Stimulated activated CD8-positive, alpha-beta memory T cell treated with anti-CD3 and anti-CD28 coated beads, Interleukin-4, amount 100 ng/mL, for 1 hour (primary cell): ENCODE measurements at places on chromosomes 4 and X.

DNA sequence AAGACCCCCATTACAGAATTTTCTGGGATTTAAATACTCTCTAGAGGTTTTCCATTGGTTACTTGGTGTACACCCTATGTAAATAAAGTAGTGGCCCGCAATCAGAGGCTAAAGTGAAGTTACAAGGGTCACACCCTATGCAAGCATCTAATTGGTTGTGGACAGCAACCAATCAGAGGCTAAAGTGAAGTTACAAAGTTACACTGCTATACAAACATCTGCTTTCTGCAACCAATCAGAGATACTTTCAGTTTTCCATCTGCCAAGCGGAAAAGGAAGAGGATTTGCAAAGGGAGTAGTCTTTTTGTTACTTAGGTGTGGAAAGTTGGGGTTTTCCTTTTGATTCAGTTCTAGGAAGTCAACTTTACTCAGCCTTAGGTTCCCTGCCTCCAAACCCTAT is 2.0 kb upstream of the ATRX start:
- DNase-seq = no peak

GRCh38 chr4:142549726-142550463 is 296.2 kb downstream of the INPP4B start:
- no peak for DNase-seq

DNA sequence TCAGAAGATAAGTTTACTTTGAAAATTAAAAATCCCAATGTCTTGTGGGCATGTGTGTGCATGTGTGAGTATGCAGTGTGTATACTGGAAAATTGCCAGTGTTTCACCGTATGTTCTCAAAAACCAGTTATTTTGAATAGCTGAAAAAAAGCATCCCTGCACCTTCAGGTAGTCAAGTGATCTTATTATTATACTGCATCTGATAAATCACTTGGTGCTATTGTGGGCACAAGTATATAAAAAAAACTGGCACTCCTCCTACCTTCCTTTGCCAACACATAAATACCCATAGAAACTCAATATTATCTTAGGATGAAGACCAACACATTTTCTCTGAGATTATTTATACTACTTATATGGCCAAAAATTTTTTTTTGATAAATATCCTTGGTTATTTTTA is 91.5 kb upstream of the MAP9 start:
- no peak for DNase-seq

GRCh38 chr4:185472103-185472542 is 590 bp upstream of the CCDC110 start:
- DNase-seq = no peak

DNA sequence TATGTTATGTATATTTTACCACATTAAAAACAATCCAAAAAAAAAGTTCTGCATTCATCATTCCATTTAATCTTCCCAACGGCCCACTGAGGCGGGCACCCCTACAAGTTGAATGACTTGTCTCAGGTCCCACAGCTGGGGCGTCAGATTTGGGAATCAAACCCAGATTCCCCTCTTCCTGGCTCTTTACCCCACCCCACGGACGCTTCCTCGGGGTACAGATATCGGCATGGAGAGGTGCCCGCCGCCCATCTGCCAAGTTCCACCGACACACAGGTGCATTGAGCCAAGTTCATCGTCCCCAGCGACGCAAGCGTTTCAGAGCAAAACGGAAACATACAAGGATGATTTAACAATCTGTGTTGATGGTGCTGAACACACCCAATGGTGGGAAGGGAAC is 36.9 kb upstream of the MAN2B2 start:
- DNase-seq = no peak

DNA sequence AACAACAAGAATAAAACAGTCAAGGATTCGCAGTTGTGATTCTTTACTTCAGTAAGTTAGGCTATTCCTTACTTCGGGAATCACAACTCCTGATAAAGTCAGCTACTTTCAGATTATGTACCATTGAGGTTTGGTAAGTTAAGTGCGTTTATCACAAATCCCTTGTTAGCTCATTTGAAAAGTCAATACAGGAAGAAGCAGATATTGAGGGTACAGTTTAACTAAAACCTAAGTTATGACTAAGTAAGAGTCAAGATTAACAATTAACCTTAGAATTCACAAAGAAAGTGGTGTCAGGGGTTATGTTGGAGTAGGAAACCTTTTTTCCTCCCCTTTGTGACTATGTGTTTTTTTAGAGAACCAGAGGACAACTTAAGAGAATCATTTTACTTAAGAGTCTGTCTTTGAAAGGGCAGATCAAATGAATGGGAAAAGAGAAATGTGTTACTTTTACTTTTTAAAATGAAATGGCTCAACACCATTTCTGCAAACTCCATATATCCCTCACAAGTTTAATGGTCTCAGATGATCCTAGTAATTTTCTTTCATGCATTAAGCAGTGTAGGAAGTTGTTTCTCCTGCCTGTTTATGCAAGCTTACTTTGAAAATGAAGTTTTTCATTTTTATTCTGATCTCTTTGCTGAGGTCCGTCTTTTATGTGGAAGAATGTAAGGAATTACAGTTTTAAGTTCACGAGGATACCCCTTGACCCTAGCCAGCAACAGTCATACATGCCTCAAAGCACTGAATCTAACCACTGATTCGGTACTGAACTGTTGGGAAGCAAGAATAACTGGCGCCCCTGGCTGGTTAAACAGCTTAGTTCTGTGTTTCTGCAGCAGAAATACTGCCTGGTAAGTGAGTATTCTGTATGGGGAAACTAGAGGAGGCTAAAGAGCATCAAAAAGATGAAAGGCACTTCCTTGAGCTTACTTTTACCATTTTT is 211.7 kb downstream of the SLC4A4 start:
- DNase-seq = no peak

GRCh38 chr4:41156574-41156973 is 57.8 kb downstream of the APBB2 start:
- no peak for DNase-seq

GRCh38 chrX:147333821-147334220 is 519.3 kb upstream of the CXorf51A start:
- no peak for DNase-seq

DNA sequence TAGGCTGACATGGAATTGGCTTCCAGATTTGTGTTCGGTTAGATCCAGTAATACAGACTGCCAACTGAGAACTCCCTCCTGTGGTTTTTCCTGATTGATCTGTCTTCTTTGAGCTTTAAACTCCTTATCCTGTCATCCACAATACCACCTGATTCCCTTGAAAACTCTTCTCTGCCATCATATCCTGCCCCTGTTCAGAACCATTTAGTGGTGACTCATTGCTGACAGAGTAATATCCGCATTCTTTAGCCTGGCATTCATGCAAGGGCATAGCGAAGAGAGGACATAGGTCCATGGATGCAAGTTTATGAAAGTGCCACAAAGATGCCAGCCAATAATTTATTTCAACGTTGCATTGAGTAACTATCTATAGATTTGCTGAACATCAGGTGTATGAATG is 76.6 kb downstream of the ITIH6 start:
- no peak for DNase-seq

GRCh38 chr4:15674926-15675325 is 6.7 kb upstream of the FAM200B start:
- DNase-seq = no peak

- DNase-seq = no peak
Observed at GRCh38 chr4:121582296-121582695, 114.5 kb downstream of the ANXA5 start.

GRCh38 chr4:141021397-141022110 is 111.7 kb downstream of the RNF150 start:
- DNase-seq = no peak

GRCh38 chr4:148101235-148101634 is 341.0 kb downstream of the NR3C2 start:
- DNase-seq = no peak

- DNase-seq = no peak
Observed at GRCh38 chrX:96244955-96245354, 439.7 kb upstream of the DIAPH2 start.

- DNase-seq = no peak
Observed at GRCh38 chr4:100557306-100557705, 39.5 kb upstream of the EMCN start.

DNA sequence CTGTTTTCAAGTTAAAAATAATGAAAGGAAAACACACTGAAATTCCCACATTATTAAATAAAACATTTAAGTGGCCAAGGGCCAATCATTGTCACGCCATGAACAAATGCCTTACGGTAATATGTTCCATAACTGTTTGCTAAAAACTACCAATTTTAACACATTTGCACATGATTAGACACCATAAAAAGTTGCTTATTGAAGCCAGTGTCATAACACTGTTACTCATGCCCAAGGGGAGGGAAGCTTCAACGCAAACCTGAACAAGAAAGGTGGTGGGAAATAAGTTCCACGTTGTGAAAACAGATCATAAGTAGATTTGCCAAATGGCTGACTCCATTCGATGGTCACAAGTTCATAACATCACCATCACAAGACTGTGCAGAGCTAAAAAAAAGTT is 739.3 kb upstream of the FAM241A start:
- DNase-seq = no peak

GRCh38 chr4:1369479-1370079 is 22.6 kb downstream of the UVSSA start:
- no peak for DNase-seq

GRCh38 chrX:155334486-155335336 is at the start of gene CLIC2:
Gene CLIC2 (minus strand): TSS chrX:155334614. CDS start chrX:155334427, 187 bp downstream.
- no peak for DNase-seq

DNA sequence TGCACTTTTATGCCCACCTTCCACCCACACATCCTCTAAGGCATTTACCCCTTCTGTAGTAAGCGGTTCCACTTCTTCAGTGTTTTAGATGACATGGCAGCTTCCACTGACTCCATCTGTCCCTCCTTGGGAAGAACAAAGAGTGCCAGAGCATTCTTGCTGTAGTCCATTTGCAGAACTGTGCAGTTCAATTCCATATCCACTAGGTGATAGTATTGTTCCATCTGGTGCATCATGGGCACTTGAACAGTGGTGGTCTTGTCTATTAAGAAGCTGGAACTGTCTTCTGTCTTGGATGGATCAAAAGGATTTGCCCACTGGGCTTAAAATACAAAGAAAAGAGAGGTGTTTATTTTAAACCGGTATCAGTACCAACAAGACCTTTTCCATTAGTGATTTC is 3.5 kb downstream of the SERPINA7 start:
- DNase-seq = no peak

GRCh38 chr4:3372264-3372932 is 69.4 kb upstream of the HGFAC start:
- no peak for DNase-seq

DNA sequence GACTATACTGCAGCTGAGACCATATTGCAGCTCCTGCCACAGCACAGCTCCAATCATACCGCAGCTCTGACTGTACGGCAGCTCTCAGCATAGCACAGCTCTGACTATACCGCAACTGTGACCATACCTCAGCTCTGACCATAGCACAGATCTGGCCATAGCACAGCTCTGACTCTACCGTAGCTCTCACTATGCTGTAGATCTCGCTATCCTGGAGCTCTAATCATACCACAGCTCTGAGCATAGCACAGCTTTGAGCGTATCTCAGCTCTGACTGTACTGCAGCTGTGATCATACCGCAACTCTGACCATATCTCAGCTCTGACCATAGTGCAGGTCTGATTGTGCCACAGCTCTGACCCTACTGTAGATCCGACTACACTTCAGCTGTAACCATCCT is 139.2 kb downstream of the ASMT start:
- no peak for DNase-seq

DNA sequence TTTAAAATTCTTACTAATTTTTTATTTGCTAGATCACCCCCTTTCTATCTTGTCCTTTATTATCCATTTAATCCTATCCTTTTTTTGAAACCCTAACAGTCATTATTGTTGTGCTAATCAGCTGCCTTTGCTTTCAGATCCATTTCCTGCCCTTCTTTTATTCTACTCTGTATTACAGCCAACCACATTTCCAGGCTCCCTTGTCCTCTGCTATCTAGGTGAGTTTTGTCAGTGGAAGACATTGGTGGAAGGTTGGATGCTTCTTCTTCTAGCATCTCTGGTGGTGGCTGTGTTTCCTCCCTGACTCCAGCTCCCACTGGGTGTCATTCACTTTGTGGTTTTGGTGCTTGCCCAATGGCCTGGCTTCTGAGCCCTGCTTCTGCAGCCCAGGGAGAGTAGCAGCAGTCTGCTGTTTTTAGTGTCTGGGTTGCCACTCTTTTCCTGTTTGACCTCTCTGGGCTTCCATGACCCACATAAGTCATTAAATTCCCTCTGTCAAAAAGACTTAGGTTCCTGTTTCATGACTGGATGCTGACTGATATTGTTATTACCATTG is 225.2 kb upstream of the PGRMC2 start:
- no peak for DNase-seq

GRCh38 chr4:165872461-165873297 is at the start of gene TLL1:
Gene TLL1 (plus strand): TSS chr4:165873237. CDS start chr4:165873905, 668 bp downstream.
- no peak for DNase-seq

- no peak for DNase-seq
Observed at GRCh38 chr4:151753056-151753455, 7.8 kb downstream of the GATB start.

GRCh38 chrX:9644335-9644734 is 121.3 kb downstream of the GPR143 start:
- DNase-seq = peak; percentile 3

DNA sequence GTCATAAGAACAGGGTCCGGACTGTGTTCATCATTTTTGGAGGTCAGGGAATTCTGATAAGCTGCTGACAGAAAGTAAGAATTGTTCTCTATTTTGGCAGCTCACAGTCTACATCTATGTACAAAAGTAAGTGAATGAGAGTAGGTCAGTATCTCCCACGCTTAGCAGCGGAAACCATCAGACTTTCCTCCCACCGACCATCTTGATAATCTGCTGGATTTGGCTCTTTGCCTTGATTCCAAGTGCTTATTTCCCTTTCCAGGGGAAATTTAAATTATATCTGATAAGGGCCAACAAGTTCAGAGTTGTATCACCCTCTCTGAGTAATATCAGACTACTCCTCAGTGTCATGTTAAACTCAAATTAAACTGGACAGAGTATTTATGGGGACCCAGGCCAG is 118.0 kb downstream of the CAMK2D start:
- no peak for DNase-seq

- no peak for DNase-seq
Observed at GRCh38 chr4:58560736-58561135, 1450.6 kb upstream of the IGFBP7 start.

DNA sequence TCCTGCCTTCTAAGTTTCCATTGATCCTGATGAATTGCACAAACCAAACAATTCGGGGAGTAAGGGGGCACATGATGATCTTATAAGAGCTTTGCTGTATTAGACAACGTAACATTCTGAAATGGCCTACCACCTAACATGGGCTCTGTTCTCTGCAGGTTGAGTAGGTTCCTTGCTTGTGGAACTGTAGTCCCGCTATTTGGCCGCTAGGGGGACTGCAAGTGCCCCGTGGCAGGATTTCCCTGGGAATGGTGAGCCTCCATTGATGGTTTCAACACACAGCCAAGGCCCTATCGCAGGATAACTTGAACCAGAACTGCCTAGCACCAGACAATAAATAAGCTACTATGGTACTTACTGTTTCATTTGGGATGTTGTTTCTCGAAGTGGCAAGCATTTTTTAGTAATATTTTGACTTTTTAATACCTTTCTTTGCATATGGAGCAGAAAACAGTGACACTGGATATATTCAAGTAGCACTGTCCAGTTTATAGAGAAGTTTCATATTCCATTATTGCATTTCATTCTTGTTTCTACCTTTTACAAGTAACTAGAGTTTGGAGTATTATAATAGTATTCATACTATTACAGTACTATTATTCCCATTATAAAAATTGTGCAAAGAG is 11.9 kb downstream of the AR start:
- no peak for DNase-seq
